ENCODE measurements at places on chromosomes 2 and 18. TPM values are rescaled to one million over a fixed set of nuclear protein-coding genes. Genes with fewer than 3 reads are reported as not detected.

DNA sequence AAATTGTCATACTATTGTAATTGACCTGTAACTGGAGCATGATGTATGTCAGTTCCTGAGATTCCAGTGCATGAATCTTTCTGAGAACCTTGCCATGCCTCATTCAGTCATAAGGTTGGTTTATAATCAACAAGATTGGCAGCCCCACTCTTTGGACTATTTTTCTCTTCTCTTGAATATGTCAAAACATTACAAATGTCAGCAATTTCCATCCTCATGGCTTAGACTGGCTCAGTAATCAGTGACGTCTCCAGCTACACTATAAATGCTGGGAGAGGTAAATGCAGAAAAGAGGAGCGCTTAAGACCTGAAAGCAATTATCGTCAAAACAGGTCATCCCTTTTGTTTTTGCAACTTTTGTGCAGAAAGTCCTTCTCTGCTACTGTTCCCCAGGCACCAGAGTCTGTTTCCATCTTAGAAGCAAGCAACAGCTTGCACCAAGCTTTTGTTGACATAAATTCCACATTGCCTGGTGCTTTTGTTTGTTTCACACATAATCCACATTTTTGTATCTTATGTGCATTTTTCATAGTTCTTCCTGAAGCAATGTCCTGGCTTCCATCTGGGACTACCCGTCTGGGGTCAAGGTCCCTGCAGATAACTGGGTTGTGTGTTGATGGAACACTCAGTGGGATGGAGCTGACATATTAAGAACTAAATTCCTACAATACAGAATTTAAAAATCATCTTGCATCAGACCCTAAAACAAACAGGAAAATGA, 149.8 kb downstream of the OSR1 start:
- no peak for DNase-seq

DNA sequence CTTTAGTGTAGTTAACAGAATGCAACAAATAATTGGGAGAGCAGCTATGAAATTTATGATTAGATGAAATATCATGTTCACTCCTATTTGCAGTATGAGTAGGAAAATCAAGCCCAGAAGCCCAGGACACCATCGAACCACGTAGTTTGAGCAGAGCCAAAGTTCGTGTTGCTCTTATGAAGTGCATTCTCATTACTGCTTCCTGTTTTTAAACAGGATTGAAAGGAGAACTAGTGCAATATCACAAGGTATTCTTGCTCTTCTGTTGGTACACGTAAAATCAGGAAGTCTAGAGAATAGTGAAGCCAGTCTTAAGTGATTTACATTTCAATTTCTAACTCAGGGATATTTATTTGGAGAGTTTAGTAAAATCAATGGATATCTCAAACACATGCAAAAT, 21.1 kb downstream of the ARHGAP15 start:
- DNase-seq: no peak

DNA sequence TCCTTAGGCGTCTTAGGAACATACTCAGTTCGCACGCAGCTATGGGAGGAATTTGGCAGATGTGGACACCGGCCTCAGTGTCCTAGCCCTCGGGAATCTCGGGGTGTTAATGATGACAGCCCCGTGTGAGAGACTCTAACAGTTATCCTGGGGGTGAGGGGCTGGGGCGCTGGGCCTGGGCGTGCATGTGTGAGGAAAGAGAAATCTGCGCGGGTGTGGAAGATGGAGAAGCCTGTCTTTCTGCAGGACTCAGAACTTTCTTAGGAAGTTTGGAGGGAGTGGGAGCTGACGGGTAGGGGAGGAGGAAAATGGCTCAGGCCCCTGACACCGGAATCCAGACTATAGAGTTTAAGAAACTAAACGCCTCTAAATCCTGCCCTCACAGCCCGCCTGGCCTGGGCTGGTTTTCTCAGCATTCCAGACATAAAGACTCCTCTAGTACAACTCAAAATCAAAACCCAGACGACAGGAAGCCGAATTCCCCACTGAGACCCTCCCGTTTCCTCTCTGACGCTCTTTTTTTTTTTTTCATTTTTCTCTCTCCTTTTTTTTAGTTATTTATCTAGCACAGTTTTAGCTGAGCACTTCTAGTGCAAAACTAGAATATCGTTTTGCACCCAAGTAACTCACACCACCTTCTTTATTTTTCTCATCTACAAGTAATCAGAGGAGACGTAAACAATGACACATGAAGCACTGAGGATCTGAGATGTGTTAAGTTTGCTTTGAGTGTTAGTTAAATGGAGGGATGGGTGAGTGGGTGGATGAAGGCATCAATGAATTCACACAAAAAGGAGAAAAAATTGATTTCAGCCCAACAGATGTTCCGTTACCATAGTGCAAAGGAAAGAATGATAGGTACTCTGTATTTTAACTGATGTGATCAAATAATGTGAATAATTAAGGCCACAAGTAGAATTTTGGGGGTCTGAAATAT, 1.2 kb upstream of the HAAO start:
- no peak for DNase-seq

DNA sequence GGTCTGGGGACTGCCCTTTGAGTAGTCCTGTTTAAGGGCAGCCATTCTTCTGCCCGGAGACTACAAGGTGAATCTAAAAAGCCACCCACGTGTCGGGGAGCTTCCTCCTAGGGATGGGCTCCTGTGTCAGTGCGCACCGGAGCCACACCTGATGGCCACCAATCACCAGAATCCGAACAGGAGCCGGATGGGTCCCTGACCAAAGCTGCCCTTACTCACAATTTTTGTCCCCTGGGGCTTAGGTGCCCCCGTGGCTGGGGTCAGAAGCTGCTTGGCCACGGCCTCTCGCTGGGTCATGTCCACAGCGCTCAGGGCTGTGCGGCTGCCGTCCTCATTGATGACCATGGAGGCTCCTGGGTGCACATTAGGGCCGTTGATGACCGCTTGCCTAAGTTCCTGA, 30.9 kb downstream of the POLR1A start:
- DNase-seq: no peak

The FOXI3 gene
- not detected for total RNA-seq

The ZNF385B gene
- not detected for total RNA-seq

- no peak for DNase-seq
Measured at GRCh38 chr2:20615068-20615465, 35.8 kb downstream of the HS1BP3 start.

GRCh38 chr2:200431996-200432705, 77.7 kb downstream of the KCTD18 start:
- peak; percentile 68 for DNase-seq

The FIGN gene
- 5.8 TPM for total RNA-seq

DNA sequence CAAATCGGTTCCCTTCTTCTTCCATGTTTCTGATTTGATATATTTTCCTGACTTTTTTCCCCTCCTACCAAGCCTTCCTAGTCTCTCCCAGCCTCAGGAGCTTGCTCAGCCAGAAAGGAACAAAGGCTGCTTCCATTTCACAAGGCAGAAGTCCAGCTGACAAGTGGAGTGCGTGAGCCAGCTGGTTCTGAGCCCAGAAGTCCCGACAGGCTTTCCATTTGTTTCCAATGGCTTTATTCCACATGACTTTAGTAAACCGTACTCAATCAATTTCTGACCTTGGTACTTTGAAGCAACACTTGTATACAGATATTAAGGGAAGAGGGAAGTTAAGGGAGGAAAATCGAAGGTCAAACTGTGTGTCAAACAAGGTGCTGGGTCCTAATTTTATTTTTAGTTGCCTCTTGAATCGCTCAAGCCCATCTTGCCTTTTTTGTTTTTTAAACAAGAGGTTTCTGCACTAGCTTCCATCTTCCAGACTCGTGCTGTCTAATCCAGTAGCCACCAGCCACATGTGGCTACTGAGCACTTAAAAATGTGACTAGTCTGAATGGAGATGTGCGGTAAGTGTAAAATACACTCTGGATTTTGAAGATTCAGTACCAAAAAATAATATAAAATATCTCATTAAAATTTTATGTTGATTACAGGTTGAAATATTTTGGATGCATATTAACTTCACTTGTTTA, 36.2 kb downstream of the WIPF1 start:
- DNase-seq: no peak

DNA sequence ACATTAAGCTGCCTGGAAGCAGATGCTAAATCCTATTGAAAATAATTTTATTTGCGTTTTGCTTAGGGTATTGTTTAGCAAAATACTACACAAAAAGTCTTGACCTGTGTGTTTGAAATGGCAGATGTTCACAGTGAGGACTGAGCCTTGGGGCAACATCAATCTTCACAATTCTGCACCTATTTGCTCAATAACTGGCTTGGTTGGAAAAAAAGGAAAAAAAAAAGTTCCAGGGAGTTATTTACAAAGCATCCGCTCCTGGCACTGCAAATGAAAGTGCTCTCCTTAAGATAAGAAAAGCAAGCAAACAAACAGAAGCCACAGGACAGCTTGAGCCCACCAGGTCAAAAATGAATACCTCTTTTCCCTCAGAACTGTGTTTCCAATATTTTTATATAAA, 77.7 kb downstream of the MAP2 start:
- DNase-seq: no peak

- DNase-seq: no peak
Measured at GRCh38 chr2:106044859-106045258, 149.2 kb downstream of the UXS1 start.

The GNLY gene
- total RNA-seq: not detected

- no peak for DNase-seq
Measured at GRCh38 chr2:212109792-212110680, 428.6 kb downstream of the ERBB4 start.

DNA sequence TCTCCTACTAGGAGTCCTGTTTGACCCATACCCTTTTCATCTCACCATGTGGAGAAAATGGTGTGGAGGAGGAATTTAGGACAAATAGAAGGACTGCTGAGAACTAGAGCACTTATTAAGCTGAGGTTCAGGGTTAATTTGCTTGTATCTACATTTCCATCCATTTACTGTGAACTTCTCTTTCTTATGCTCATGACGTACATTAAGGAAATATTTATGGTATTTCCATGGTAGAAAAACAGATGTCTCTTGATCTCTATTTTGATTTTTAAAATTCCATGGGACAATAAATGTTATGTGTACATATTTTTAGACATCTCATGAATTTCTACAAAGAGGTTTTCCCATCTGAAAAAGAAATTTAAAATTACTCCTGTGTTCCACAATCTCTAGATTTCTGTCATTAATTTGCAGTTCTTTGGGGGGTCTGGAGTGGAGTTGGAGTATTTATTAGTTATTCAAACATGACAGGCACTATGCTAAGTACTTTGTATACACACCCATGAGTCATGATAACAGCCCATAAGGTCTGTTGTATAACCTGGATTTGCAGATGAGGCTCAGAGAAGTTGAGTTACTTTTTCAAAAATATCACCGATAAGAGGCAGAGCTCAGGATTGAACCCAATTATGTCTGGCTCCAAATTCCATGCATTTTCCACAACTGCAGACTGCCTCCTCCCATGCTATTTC, 112.6 kb downstream of the COPS8 start:
- no peak for DNase-seq

DNA sequence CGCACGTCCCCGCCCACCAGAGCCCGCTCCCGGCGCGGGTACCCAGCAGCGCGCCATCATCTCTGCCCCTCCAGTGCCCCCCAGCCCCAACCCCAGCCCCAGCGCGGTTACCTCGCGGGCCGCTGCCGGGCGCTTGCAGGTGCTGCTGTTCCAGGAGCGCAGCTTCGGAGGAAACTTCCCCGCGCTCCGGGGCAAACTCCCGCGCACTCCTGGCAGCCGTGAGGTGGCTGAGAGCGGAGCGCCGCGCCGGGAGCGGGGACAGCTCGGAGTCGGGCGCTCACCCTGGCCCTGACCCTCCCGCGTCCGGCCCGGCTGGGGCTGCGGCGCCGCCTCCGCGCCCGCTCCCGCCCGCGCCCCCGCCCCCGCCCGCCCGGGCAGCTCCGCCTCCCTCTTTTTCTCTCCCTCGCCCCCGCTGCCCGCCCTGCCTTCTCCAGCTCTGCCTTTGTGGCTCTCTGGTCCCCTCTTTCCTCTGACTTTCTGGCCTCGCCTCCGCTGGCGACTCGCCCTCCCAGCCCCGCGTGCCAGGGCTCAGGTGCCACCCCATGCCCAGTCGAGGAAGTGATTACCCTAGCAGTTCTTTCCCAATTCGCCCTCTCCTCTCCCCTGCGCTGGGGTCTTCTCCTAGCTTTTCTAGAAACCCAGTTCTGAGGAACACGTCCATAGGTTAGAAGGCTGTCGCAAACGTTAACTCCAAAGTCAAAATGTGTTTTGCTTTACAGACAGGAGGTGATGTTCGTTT, at the start of gene CHST9:
Gene CHST9, minus strand, starts transcription at position 284 of the 739 bp plus-strand sequence. CDS start 42,499 bp downstream, outside the sequence.
- DNase-seq: no peak

The PDCD1 gene
- not detected for total RNA-seq

DNA sequence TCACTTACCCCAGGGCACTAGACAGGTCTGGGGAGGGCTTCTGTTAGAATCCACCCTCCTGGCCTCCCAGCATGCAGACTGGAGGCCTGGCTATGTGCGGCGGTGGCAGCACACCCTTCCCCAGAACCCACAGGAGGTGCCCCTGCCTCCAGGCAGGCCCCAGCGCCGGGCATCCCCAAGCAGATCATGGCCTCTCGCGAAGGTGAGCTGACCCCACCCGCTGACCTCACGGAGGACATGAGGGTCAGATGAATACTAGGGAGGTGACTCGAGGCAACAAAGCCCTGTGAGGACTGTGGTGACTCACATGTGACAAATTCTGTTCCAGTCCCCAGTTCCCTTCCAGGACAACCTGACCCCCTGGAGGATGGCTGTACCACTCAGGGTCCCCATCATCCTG, 1.9 kb downstream of the MAB21L4 start:
- no peak for DNase-seq

- DNase-seq: no peak
Measured at GRCh38 chr2:65027616-65028244, 28.5 kb upstream of the CEP68 start.

GRCh38 chr2:200298816-200299215, 7.7 kb upstream of the SPATS2L start:
- no peak for DNase-seq

The IL1RL2 gene
- total RNA-seq: 0.39 TPM

GRCh38 chr2:19868701-19869580, 32.8 kb downstream of the TTC32 start:
- DNase-seq: peak; percentile 50

DNA sequence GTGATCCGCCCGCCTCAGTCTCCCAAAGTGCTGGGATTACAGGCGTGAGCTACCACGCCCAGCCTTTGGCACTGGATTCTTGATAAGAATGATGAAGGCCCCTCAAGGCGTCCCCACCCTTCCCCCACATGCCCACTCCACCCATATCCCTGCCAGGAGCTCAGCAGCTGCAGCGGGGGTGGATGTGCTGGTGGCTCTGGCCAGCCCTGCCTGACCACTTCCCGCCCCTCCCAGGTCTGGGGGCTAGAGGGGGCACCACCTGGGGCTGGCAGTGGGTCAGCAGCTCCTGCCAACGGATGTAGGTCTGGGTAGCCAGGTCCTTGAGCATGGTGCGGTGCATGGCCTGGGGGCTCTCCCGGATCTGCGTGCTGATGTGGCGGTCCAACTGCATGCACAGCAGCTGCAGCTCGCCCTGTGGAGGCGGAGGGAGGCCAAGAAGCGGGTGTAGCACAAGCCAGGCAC, 7.8 kb upstream of the SEMA4C start:
- DNase-seq: peak; percentile 95

DNA sequence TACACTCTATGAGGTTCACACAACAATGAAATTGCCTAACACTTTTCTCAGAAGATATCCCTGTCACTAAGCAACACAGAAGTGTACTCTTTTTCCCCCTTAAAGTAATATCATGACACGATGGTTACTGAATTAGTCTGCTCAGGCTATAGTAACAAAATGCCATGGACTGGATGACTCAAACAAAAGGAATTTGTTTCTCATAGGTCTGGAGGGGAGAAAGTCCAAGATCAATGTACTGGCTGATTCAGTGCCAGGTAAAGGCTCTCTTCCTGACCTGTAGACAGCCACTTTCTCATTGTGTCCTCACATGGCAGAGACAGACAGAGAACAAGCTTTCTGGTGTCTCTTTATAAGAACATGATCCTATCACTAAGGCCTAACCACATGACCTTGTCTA, 211.9 kb downstream of the RBM43 start:
- DNase-seq: peak; percentile 46

- DNase-seq: peak; percentile 2
Measured at GRCh38 chr2:124476291-124476690, 451.2 kb downstream of the CNTNAP5 start.

The GFPT1 gene
- 26.6 TPM for total RNA-seq
